ENCODE measurements at places on chromosomes 6 and 20.

DNA sequence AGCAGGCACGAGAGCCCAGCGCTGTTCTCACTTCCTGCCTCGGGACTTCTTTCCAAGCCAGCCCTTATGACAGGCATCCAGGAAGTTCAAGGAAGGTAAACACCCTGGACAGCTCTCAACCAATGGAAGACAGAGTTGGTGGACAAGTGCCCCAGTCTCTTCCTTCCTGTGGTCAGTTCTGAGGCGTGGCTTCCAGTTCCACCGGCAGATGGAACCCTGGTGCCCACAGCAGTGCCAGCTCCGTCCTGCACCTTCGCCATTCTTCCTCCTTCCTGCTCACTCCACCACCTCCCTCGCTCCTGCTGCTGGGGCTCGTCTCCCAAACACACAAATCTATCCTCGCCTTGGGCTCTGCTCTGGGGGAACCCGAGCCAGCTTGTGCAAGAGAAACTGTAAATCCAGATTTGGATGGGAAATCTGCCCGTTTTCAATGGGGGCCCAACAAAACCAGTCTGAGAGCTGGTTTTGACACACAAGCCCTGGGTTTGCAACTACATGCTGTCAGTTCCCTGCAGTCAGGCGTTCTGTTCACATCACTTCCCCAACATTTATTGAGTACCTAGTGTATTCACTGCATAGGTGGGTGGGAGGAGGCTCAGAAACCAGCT is 162.7 kb downstream of the GRM4 start:
- no peak for DNase-seq

DNA sequence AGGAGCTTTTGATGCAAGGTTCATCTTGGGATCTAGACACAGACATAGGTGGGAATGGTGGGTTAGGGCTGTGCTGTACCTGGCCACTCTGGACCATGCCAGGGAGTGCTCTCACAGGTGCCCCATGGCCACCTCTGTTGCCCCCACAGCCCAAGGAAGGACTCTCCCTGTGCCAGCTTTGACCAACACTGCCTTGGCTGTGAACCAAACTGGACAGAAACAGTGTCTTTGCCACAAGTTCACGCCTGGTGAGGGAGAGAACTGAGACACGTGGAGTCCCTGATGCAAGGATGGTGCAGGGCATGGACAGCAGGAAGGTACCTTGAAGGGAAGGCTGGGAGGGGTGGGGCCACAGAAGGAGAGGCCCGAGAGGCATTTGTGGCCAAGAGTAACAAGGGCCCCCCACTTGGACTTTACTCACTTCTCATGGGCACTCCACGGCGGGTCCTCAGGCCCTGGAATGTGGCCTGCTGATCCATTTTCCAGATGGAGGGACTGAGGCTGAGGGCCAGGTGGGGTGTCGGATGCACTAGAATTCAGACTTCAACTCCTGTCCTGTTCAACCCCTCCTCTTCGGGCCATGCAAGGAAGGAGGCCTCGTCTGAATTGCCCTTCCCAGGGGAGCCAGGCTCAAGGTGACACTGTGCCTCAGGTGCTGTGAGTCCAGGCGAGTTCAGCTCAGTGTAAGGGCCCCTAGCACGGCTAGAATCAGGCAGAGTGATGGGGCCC is 103.3 kb downstream of the YTHDF1 start:
- no peak for DNase-seq

DNA sequence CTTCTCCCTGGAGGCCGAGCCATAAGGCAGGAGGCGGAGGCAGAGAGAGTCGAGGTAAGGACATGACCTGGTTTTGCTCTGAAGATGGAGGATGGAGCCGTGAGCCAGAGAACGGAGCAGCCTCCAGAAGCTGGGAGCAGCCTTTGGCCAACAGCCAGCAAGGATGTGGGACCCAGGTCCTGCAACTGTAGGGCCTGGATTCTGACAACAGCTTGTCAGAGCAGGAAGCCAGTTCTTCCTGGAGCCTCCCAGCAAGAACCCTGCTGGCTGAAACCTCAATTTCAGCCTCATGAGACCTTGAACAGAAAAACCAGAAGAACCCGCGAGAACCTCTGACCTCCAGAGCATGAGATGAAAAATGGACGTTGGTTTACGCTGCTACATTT is 13.4 kb upstream of the MRGBP start:
- no peak for DNase-seq

- no peak for DNase-seq
Observed at GRCh38 chr6:143176090-143177021, 115.7 kb downstream of the AIG1 start.

- no peak for DNase-seq
Observed at GRCh38 chr6:170383466-170384035, 77.0 kb downstream of the FAM120B start.

DNA sequence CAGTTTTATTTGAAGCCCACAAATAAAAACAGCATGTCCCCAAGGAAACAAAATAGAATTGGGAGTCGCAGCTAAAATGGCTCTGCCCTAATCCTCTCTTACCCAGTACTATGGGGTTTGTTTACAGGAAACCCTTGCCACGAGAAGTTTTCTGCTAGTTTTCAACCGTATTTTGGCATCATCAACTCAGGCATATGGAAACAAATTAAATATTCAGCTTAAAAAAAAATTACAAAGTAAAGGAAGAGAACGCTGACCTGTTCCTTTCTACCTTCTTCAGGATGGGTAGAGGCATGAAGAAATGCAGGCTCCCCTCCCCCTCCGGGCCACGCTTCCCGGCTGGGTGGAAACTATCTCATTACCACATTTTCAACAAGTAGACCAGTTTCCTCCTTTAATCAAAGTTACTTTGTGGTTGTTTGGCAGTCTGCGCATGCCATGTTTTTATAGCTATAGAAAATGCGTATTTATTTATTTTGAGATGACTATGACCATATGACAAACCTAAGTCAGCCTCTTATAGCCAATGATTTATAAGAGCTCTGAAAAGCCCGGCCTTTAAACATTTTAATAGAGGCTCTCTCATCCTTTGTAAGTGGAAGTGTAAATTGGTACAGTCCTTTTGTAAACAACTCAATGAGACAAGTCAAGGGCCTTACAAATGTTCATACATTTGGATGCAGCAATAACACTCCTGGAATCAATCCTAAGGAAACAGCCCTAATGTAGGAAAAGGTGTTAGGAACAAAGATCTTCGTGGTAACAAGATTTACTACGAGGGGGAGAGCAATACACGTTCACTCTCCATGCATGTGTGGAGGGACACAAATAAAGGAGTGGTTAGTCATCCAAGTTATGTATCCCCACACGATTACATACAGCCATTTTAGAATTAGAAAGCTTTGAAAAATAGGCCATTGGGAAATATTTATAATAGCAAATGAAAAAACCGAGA is 16.1 kb upstream of the ZNF217 start:
- DNase-seq: peak; percentile 56

DNA sequence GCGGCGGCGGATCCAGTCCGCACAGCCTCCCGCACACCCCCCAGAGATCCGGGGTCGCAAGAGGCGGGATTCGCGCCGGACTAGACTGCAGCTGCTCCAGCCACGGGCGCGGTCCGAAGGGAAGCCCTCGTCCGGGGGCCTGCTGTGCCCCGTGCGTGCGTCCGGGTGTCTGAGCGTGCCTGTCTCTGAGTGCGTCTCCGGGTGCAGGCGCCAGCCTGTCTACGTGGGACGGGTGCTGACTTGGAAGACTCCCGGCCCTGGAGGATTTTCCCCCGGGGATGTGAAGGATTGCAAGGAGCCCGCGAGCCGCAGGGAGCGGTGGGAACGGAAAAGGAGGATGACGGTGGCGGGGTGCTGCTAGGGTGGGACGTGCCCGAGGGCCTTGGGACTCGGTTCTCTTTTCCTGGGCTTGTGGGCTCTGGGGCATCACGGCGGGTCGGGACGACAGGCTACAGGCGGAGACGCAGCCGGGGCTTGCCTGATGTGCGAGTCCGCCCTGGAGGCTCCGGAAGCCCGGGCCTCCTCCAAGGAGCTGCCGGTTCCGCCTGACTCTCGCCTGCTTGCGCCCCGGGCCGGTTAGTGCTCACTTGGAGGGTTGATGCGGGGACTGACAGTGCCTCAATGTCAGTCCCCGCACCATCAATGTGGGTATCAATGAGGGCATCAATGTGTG is 5.7 kb downstream of the MAFB start:
- DNase-seq: no peak

GRCh38 chr6:168536665-168537539 is 95.9 kb downstream of the SMOC2 start:
- DNase-seq: no peak

- no peak for DNase-seq
Observed at GRCh38 chr6:102022803-102023202, 629.3 kb downstream of the GRIK2 start.

- DNase-seq: no peak
Observed at GRCh38 chr6:57182017-57182432, 9.9 kb downstream of the BAG2 start.

DNA sequence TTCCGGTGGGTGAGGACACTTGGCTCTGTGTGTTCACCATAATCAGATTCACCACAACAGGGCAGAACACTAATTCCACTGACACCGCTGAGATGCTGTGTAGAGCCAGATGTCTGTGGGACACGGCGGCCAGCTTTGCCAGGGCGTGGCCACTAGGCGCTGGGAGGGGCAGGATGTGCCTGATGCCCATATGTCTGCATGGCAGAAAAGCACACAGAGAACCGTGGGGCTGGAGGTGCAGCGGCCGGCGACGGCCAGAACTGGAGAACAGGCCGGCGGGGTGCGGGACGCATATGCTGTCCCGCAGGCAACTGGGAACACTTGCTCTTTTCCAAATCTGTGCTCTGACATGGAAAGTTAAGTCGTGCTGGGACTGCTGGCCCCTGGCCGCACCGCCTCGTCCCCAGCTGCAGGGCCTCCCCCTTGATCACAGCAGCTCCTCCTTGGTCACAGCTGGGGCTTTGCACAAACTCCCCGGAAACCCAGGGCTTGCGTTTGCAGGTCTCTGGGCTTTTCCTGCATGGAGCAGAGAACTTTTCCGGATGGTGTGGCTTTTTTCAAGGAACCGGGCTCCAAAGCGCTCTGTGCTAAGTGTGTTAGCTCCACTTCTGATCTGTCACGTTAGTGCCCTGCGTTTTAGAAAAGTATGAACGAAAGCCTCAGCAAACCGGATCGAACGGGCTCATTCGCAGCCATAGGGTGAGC is 31.1 kb downstream of the NTSR1 start:
- peak; percentile 31 for DNase-seq

DNA sequence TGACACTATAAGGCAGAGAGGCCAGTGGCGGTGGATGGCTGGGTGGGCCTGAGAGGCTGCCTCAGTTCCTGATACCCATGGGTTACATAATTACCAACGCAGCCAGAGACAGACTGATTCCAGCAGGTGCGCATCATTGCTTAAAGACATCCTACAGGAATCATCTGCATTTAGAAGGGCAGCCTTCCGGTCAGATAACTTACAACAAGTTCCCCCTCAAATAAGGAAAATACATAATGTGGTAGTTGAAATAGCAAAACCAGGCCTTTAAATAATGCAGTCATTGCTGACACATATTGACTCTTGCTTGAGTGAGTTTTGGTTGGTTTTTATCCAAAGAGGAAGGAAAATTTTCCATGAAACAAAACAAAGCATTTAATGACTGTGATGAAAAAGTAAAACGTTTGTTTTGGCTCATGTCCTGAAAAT is 81.9 kb downstream of the SIM1 start:
- no peak for DNase-seq

- DNase-seq: no peak
Observed at GRCh38 chr6:27295301-27296079, 16.6 kb downstream of the POM121L2 start.

DNA sequence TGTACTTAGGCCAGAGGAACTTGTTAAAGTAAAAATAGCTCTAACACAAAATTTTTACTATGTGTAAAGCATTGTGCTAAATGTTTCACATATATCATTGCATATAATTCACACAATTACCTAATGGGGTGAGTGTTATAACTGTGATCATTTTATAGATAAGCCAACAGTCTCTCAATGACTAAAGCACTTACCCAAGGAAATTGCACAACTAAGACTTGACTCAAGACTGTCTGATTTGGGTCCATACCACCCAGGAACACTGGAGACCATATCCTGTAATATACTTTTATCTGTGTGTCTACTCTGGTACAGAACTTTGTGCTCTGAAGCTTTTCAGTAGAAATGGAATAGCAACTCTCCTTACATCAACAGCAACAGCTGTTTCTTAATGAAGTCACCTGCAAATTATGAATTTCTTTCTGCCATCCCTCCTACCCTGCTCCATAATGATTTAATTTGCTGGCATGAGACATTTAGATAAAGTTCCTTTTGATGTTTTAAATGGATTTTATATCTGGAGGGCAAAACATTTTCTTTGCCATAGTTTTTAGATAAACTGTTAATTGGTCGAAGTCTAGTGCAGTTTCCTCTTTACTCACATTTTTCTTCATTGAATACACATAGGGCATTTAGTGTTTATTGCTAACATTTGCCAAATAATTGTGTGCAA is 47.5 kb downstream of the TSPYL4 start:
- no peak for DNase-seq

DNA sequence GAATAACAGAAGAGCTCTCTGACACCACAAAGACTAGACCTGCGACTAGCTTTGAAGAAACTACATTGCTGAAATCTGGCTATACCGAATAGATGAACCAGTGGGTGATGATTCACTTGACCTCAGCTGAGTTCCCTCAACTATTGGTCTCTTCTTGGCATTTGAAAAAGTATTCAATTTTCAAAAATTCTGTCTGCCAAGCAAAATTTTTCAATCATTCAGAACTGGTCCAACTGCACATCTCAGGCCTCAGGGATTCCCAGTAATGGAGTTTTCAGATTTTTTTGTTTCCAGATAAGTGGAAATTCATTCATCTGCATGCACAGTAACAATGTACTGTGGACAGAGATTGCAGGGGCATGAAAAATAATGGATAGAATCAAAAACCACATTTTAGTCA is 121.4 kb upstream of the NAA20 start:
- no peak for DNase-seq

- no peak for DNase-seq
Observed at GRCh38 chr6:9520417-9521151, 894.3 kb downstream of the TFAP2A start.

DNA sequence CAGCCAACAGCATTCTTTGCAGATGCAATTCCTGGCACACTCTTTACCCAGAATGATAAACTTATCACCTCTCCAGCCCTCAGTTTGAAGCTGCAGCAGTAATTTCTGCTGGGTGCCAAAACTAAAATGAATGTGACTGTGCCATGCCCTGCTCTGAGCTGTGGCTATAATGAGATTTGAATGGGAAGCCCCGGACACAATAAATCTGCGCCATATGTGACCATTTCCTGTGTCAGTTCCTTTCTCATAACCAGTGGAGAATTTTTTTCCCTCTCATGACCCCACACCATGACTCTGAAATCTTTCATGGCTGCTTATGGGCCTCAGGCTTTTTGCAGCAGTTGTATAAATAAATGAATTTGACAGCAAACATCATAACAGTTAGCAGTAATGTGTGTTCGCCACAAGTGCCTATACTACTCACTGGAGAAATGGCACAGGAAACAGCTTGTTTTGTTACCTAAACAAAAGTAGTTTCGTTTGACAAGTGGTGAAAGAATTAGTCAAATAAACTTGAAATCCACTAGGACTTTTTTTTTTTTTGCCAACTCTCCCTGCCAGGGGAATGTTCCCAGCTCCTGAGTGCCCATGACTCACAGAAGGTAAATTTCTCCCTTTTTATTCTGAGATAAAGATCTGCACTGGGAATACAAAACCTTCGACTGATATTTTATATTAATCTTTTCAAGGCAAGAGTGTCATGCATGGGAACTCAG is 408.4 kb downstream of the PKHD1 start:
- DNase-seq: no peak
